NCI-H1417 (cell line): ENCODE measurements at places on chromosomes 4 and X.

DNA sequence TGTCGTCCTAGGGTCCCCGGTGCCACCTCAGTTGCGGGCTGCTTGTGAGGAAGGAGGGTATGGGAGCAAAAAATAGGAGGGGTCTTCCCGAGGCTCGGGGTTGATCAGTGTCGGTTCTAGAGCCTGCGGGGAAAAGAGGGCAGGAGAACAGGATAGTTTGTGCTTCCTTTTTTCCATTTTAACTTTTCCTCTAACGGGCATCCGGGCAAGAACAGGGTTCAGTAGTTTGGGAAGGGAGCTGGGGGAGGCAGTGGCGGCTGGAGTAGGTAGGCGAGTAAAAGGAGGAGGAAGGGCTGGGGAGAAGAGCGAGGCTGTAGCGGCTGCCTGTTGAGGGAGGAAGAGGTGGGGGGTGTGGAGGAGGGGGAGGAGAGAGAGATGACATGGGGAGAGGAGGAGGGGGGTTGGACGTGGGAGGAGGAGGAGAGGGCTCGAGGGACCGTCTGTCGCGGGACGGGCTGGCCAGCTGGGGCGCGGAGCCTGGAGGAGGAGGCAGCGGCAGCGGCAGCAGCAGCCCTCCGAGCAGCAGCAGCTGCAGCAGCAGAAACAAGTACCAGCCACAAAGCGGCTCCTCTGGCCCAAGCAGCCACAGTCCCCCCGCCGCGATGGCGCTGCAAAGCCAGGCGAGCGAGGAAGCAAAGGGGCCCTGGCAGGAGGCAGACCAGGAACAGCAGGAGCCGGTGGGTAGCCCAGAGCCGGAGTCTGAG, at the start of gene SLC16A2:
Gene SLC16A2, plus strand, starts transcription at position 458 of the 704 bp plus-strand sequence. Its CDS starts 145 bp downstream, at position 603.
- DNase-seq, result no peak

DNA sequence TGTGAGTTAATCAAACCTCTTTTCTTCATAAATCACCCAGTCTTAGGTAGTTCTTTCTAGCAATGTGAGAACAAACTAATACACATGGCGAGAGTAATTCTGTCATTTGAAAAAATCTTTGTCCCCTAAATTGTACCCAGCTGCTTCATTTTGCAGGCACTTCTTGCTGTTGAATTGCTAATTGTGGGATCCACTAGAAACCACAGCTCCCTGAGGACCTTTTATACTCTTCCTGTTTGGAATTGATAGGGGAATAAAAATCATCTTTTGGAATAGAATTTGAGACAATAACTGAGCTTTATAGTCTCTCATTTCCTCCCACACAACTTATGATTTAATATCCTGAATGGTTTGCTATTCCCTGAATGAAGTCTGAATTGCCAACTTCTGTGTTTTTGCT, 170.2 kb downstream of the PACRGL start:
- no peak for DNase-seq

- DNase-seq, result no peak
These were observed 39.6 kb upstream of the CPLX1 start for GRCh38 chr4:865572-865971.

- no peak for DNase-seq
These were observed 229.6 kb upstream of the PGRMC2 start for GRCh38 chr4:128517096-128517738.

DNA sequence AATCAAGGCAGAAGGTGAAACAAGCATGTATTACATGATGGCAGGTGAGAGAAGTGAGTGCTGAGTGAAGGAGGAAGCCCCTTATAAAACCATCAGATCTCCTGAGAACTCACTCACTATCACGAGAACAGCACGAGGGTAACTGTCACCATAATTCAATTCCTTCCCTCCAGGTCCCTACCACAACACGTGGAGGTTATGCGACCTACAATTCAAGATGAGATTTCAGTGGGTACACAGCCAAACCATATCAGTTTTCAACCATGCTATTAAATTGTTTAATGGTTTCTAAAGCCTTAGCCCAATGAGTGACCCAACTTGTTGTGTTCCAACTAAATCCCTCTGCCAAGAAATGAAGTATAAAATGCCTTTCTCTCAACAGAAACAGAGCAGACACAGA, 519.8 kb downstream of the GBA3 start:
- no peak for DNase-seq

DNA sequence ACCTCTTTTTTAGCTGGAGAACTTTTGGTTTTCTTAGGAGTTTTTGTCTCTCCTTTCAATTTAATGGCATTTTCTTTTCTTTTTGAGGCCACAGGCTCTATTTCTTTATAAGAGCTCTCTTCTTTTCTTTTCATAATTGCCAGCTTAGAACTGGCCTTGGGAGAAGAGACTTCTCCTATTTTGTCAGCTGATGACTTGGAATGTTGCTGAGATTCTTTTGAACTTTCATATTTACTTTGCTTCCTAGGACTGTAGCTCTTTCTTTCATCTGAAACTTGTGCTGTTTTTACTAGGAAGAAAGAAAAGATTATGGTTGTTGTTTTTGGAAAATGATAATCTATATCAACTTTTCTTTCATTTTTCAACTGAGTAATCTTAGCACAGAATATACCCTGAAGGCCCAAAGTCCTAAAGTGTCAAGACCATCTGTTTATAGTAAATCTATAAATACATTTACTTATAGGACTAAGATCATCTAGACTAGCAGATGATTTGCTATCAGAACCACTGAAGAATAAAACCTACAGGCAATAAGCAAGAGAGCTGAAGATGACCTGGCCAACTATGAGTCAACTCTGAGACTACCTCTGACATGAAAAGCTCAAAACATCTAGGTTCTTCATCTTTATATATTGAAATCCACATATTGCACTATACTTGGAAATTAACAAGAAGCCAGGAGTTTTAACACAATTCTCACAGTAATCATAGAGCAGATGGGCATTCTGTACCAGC, 45.6 kb downstream of the RFC1 start:
- no peak for DNase-seq

DNA sequence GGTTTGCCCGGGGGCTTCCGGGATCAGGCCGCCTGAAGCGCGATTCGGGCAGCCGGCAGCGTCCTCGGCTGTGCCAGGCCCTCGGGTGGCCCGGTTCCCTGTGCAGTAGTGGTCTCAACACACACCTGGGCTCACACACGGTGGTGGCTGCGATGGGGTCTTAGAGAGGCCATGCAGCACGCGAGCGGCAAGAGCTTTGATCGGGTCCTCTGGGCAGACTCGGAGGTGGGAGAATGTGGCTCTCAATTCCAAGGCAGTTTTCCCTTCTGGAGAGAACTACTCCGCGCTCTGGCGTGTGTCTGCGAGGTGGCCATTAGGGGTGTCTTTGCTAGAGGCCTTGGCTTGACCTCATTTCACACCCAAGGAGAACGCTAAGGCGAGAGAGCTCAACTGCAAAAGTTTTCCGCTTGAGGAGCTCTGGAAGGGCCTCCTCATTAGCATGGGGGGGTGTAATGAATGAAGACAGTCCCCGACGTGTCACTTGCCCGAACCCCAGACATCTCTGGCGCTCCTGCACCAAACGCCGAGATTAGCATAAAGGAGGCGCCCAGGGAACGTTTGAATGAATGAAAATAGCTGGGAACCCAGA, 771 bp upstream of the RBPJ start:
- no peak for DNase-seq

GRCh38 chr4:65450899-65451298, 219.4 kb downstream of the EPHA5 start:
- peak; percentile 86 for DNase-seq

DNA sequence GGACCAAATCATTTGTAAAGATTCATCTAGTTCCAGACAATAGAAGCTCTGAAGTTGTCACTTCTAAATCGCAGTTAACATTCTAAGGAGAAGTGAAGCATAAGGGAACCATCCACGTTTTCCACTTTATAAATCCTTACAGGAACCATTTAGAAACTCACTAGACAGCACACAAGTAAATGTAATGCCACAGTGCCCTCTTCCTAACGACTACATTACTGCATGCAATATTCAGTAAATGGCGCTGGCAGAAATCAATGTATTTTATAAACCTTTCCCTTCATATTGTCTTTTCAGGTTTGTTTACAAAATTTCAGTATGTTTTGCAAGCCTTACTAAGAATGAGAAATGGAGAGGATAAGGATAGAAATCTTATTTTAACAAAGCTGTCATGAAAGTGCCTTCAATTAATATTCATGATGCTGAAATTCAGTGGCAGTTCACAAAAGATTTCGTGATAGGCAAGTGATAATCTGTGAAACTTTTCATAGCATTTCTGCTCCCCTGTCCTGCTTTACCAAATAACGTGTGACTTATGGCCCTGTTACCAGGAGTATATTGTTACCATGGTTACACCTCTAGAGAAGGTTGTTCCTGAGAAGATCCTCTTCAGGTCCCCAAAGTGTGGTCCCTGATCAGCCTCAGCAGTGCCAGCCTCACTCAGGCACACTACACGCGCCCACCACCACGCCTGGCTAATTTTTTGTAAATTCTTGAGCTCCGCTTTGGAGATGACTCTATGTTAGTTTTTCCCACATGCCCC, 54.2 kb downstream of the TMA16 start:
- DNase-seq, result peak; percentile 25

GRCh38 chrX:82081027-82081426, 879.1 kb downstream of the SH3BGRL start:
- no peak for DNase-seq

- DNase-seq, result no peak
These were observed 94.1 kb upstream of the WDR17 start for GRCh38 chr4:175971388-175972179.

DNA sequence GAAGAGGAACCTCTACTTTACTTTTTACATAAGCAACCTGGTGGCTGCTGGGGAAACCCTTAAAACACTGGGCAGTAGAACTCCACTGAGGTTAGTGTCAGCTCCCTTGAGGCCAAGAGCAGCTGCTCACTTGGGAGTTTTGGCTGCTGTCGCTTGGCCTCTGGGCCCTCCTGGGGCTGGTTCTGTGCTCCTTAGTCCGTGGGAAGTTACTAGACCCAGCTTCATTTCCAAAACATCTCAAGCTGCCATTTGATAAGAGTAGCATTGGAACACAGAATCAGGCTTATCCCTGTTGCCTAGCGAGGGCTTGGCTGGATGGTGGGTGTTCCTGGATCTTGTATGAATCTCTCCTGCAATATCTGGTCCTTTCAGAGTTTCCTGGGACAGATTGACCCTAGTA, 26.1 kb downstream of the RNF4 start:
- DNase-seq, result no peak

GRCh38 chr4:145520172-145520571, 38.5 kb downstream of the SMAD1 start:
- no peak for DNase-seq

DNA sequence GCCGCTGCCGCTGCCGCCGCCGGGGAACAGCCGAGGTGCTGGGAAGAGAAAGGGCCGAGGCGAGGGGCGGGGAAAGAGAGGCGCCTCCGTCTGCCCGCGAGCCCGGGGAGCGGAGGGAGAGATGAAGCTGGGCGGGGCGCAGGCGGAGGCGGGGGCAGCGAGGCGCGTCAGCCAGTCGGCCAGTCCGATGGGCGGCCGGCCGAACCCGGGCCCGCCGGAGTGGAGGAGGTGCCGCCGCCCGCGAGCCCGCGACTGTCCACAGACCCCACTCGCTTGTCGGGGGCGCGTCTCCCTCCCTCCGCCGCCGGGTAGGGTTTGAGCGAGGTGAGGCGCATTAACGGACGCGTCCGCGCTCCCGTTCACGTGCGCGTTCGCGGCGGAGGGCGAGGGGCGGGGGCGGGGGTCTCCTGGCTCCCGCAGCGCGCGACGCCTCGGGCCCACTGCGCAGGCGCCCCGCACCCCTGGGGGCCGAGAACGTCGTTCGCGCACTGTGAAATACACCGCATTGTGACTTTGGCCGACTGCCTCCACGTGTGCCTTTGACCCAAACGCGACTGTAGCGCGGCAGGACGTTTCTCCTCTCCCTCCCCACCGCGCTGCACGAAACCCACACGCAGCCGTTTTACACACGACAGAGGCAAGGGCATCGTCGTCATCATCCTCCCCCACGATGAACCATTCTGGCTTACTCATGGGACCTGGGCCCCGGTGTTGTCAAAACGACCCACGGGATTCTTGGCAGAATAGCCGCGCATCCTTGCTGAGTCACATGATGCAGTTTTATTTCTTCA, at the start of gene NUDT11:
Gene NUDT11, minus strand, starts transcription at position 92 of the 791 bp plus-strand sequence. CDS start 148 bp downstream, outside the sequence.
- DNase-seq, result no peak
